Neural crest cell (in vitro differentiated cells): ENCODE measurements at places on chromosomes 2 and 18.

DNA sequence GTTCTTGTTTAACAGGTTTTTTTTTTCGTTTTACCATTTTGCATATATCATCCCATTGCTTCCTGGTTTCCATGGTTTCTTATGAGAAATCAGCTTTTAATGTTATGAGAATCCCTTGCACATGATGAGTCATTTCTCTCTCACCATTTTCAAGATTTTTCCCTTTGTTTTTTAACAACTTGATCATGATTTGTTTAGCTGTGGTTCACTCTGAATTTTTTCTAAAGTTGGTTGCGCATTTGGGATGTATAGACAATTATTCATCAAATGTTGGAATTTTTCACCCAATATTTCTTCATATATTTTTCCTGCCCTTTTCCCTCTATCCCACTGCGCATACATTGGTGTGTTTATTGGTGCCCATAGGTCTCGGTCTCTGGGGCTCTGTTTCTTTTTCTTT is 42.4 kb upstream of the BIN1 start:
- H3K36me3 ChIP-seq = no peaks in the 10 kb centered on the region
- H3K27me3 ChIP-seq = no peaks in the 10 kb centered on the region
- H3K4me3 ChIP-seq = no peak overlapping the region
- no peak overlapping the region for H3K27ac ChIP-seq
- H3K4me1 ChIP-seq = peaks cover 14% of the 10 kb centered on the region

GRCh38 chr2:186426153-186427016 is 59.7 kb upstream of the ZC3H15 start:
- H3K4me1 ChIP-seq = no peaks in the 10 kb centered on the region
- no peaks in the 10 kb centered on the region for H3K36me3 ChIP-seq
- no peaks in the 10 kb centered on the region for H3K27me3 ChIP-seq
- no peak for DNase-seq
- H3K27ac ChIP-seq = no peak overlapping the region

GRCh38 chr2:84906108-84906899 is 848 bp downstream of the TMSB10 start:
- peaks cover 36% of the 10 kb centered on the region for H3K36me3 ChIP-seq
- H3K27me3 ChIP-seq = peaks cover 14% of the 10 kb centered on the region
- peak overlapping the region; percentile 91 for H3K4me3 ChIP-seq
- DNase-seq = no peak
- H3K4me1 ChIP-seq = peaks cover 31% of the 10 kb centered on the region

GRCh38 chr2:145771525-145771924 is 1251.6 kb upstream of the ZEB2 start:
- no peaks in the 10 kb centered on the region for H3K27me3 ChIP-seq
- no peaks in the 10 kb centered on the region for H3K36me3 ChIP-seq

DNA sequence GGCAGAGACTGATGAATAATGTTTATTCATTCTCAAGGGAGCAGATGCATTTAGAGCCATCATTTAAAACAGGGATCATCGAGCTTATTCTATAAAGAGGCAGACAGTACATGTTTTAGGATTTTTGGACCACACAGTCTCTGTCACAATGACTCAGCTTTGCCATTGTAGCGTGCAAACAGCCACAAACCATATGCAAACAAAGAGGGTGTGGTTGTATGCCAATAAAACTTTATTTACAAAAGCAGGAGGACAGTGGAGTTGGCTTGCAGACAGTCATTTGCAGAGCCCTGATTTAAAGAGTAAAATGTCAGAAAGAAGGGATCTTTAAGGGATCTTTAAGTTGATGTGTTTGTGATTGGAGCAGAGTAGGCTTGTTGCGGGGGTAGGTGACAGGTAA is 51.5 kb downstream of the SMIM21 start:
- peaks cover 18% of the 10 kb centered on the region for H3K4me1 ChIP-seq
- no peaks in the 10 kb centered on the region for H3K27me3 ChIP-seq
- H3K4me3 ChIP-seq = no peak overlapping the region
- H3K36me3 ChIP-seq = no peaks in the 10 kb centered on the region

DNA sequence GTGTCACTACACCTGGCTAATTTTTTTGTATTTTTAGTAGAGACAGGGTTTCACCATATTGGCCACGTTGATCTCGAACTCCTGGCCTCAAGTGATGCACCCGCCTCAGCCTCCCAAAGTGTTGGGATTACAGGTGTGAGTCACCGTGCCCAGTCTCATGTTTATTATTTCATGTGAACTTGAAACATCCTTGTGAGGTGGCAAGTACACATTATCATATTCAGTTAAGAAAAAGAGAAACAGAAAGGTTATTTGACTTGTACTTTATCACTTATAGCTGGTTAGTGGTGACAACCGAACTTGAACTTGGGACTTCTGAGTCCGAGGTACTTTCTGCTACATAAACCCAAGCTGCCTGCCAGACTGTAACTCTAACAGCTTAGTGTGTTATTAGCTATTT is 24.4 kb downstream of the ABHD3 start:
- H3K4me1 ChIP-seq = peaks cover 9% of the 10 kb centered on the region
- peaks cover 2% of the 10 kb centered on the region for H3K36me3 ChIP-seq
- no peak overlapping the region for H3K27ac ChIP-seq

GRCh38 chr2:241257419-241258032 is 57.9 kb downstream of the HDLBP start:
- H3K4me3 ChIP-seq = no peak overlapping the region
- no peaks in the 10 kb centered on the region for H3K27me3 ChIP-seq
- DNase-seq = no peak
- no peak overlapping the region for H3K27ac ChIP-seq
- H3K4me1 ChIP-seq = no peaks in the 10 kb centered on the region

DNA sequence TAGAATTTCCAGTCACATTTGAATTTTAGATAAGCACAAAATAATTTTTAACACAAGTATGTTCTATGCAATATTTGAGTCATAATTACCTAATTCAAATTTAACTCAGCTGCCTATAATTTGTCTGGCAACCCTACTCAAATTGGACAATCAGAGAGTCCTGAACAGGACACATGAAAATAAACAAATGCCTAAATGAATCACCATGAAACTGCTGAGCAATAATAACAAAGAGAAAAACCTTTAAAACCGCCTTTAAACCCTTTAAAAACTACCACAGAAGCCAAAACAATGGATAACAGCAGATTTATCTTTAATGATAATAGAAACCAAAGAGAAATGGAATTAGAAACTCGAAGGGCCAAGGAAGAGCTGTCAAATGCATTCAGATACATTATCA is 39.5 kb downstream of the ARL4C start:
- H3K4me3 ChIP-seq = no peak overlapping the region
- no peaks in the 10 kb centered on the region for H3K27me3 ChIP-seq
- peaks cover 2% of the 10 kb centered on the region for H3K36me3 ChIP-seq
- H3K4me1 ChIP-seq = peaks cover 9% of the 10 kb centered on the region

DNA sequence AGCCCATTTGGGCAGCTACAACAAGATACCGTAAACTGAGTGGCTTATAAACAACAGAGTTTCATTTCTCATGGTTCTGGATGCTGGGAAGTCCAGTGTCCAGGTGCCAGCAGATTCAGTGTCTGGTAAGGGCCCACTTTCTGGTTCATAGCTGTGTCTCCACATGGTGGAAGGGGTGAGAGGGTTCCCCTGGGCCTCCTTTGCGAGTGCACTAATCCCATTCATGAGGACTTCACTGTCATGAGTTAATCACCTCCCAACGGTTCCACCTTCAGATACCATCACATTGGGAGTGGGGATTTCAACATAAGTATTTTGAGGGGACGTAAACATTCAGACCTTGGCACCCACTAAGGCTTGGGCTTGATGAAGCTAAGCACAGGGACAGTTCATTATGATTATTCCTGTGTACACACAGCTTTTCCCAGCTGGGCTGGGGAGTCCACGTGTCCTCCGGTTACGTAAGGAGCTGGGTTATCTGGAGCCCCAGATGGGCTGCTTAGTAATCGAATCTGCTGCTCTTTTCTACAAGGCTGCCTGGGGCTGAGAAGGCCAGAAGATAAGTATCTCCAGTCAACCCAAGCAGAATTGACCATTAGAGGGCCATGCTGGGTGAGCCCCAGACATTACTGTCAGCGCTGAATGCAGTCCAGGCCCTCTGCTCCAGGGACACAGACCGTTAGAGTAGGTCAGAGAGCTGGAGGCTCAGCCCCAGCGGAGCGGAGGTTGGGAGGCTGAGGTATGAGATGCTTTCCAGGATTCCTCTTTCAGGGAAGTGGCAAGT is 42.7 kb downstream of the EPAS1 start:
- DNase-seq = no peak
- H3K27ac ChIP-seq = no peak overlapping the region
- no peak overlapping the region for H3K4me3 ChIP-seq
- peaks cover 21% of the 10 kb centered on the region for H3K4me1 ChIP-seq
- no peaks in the 10 kb centered on the region for H3K36me3 ChIP-seq

DNA sequence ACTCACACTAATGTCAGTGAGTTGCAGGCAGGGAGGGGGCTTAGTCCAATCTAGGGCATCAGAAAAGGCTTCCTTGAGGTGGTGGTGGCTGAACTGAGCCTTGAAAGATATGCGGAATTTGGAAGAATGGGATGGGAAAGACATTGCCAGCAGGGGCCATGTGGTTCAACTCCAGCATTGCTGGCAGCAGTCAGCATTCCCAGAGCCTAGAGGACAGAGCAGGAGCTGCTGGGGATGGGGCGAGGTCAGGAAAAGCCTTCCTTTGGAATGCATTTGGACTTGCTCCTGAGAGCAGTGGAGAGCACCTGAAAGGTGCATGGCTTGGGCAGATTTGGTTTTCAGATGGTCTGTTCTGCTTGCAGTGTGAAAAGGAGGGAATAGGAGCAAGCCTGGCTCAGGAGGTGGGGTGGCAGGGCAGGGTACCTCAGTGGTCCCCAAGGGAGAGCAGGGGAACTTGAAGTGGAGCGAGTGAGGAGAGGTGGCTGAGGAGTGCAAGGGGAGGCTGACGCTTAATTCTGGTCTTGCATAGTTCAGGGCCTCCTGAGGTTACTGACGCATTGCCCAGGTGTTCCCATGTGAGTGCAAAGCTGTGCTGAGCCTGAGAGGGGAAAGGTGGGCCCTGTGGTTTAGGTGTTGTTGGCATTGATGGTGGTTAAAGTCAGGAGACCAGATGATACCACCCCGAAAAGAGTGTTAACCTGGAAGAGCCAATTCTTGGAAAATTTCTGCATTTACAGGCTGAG is 112.1 kb upstream of the MGAT5 start:
- H3K36me3 ChIP-seq = no peaks in the 10 kb centered on the region
- no peak overlapping the region for H3K27ac ChIP-seq
- peaks cover 21% of the 10 kb centered on the region for H3K4me1 ChIP-seq
- no peaks in the 10 kb centered on the region for H3K27me3 ChIP-seq
- H3K4me3 ChIP-seq = no peak overlapping the region
- DNase-seq = no peak

GRCh38 chr2:10499911-10500521 is 51.9 kb upstream of the ODC1 start:
- H3K27me3 ChIP-seq = peaks cover 12% of the 10 kb centered on the region
- no peak overlapping the region for H3K27ac ChIP-seq
- H3K36me3 ChIP-seq = no peaks in the 10 kb centered on the region
- no peak for DNase-seq

DNA sequence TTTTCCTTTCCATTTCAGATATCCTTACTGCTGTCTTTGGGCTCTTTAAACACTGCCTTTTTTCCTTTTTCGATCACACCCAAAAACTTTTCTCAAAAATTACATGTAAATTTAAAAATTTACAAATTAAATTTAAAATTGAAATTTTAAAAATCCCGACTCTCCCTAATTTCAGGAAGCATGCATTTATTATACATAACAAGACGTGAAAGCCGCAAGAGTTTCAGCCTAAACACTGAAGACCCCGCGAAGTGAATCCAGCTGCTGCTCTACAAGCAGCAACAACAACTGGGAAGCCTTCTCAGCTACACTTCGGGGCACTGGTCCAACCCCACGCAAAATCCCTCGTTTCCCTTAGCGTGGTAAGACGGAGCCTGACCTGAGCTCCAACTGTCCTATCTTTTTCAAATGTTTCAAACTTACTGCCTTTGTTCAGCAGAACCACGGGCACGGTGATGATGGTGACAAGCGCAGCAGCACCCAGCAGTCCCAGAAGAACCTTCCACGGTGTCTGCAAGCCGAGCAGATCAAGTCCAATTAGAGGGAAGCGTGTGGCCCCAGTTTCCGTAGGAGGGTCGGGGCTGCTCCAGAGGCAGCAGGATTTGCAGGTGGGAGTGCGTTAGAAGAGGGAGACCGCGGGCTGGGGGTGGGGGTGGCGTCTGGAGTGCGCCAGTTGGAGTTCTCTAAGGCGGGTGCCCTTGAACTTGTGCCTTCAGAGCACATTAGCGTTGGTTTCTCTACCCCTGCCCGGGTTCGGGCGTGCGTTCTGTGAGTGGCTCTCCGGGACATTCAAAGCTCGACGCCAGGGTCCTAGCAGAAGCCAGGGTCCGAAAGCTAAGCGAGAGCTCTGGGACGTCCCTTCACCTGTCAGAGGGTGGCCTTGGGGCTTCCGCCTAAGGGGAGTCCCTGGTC is 783 bp downstream of the DPP4 start:
- peaks cover 42% of the 10 kb centered on the region for H3K27me3 ChIP-seq
- H3K4me1 ChIP-seq = peaks cover 35% of the 10 kb centered on the region
- peaks cover 6% of the 10 kb centered on the region for H3K36me3 ChIP-seq
- H3K27ac ChIP-seq = no peak overlapping the region

- H3K27me3 ChIP-seq = no peaks in the 10 kb centered on the region
- no peak overlapping the region for H3K27ac ChIP-seq
- H3K4me3 ChIP-seq = no peak overlapping the region
- H3K4me1 ChIP-seq = peaks cover 7% of the 10 kb centered on the region
Measured at GRCh38 chr2:145687442-145688134, 1167.7 kb upstream of the ZEB2 start.

- peaks cover 54% of the 10 kb centered on the region for H3K4me1 ChIP-seq
- no peaks in the 10 kb centered on the region for H3K27me3 ChIP-seq
- DNase-seq = no peak
Measured at GRCh38 chr2:201855356-201855755, 49.0 kb downstream of the CDK15 start.

- H3K4me3 ChIP-seq = peak overlapping the region; percentile 96
- H3K36me3 ChIP-seq = peaks cover 2% of the 10 kb centered on the region
- H3K4me1 ChIP-seq = peaks cover 52% of the 10 kb centered on the region
- no peak overlapping the region for H3K27ac ChIP-seq
- DNase-seq = no peak
Measured at GRCh38 chr2:179263015-179263414, 1.6 kb downstream of the SESTD1 start.
